ENCODE measurements at places on chromosomes 7 and 10.

- no peak for DNase-seq
Observed at GRCh38 chr10:16423599-16423998, 13.2 kb upstream of the PTER start.

DNA sequence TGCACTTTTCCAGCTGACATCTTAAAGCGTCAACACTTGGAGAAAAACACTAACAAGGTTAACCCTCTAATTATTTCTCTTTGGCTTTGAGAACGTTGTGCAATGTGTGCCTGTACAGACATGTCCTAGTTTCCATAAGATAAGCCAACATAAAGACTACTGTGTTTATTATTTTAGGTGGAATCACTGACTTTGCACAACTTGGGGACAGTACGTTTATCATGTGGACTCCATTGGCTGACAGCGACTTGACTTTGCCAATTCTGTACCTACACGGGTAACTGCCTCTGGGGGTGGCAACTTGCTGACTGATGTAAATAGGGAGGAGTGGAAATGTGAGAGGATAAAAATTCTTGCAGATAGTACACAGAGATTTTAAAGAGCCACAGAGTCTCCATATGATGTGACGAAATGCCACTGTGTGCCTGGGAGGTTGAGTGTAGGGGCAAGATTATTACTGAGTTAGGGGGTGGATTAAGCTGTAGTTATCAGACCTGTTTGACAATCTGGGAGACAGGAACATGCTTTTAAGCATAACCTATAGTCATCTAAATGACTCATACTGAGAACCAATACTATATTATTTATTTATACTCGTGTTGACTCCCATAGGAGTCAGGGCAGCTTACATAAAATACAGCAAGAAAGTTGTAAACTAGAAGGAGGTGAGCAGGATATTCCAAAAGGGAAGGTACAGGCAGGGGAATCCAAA is 21.0 kb downstream of the SLC13A4 start:
- no peak for DNase-seq

DNA sequence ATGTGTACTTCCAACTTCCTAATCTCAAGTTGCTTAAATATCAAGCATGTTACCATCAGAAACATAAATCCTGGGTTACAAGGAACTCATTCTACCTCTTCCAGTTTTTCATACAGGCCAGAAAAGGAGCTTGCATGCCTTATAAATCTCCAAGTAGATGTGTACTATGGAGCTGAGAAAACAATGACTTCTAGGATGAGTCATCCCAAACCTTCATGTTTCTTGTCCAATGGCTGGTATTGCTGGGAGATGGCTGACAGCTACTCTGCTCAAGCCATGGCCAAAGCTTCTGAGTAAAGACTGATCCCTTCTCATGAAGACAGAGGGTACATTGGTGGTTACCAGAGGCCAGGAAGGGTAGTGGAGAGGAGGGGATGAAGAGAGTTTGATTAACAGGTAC is 8.6 kb downstream of the RAPGEF5 start:
- DNase-seq: no peak

GRCh38 chr7:99393355-99394187 is 14.8 kb downstream of the PDAP1 start:
- DNase-seq: no peak

DNA sequence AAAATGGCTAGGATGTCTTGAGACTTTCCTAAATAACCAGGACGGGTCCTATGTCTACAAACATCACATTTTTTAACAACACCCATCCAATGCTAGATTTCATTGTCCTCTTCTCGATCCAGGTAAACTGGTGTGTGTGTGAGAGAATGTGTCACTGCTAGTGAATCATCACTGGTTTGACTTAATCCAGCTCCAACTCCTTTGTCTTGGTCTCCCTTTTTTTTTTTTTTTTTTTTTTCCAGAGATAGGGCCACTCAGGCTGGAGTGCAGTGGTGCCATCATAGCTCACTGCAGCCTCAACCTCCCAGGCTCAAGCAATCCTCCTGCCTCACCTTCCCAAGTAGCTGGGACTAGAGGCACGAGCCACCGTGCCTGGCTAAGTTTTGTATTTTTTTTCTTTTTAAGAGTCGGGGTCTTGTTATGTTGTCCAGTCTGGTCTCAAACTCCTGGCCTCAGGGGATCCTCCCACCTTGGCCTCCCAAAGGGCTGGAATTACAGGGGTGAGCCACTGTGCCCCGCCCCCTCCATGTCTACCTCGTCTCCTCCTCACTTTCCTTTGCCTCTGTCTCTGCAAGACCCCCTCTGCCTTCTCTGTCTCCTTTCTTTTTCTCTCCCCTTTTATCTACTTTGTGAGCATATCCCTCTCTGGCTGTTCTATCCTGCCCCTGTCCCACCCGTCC is 2.2 kb upstream of the UFSP1 start:
- no peak for DNase-seq

GRCh38 chr10:112375721-112376395 is 1.9 kb downstream of the ACSL5 start:
- DNase-seq: no peak

GRCh38 chr7:47875406-47875805 is 72.9 kb downstream of the PKD1L1 start:
- DNase-seq: no peak

DNA sequence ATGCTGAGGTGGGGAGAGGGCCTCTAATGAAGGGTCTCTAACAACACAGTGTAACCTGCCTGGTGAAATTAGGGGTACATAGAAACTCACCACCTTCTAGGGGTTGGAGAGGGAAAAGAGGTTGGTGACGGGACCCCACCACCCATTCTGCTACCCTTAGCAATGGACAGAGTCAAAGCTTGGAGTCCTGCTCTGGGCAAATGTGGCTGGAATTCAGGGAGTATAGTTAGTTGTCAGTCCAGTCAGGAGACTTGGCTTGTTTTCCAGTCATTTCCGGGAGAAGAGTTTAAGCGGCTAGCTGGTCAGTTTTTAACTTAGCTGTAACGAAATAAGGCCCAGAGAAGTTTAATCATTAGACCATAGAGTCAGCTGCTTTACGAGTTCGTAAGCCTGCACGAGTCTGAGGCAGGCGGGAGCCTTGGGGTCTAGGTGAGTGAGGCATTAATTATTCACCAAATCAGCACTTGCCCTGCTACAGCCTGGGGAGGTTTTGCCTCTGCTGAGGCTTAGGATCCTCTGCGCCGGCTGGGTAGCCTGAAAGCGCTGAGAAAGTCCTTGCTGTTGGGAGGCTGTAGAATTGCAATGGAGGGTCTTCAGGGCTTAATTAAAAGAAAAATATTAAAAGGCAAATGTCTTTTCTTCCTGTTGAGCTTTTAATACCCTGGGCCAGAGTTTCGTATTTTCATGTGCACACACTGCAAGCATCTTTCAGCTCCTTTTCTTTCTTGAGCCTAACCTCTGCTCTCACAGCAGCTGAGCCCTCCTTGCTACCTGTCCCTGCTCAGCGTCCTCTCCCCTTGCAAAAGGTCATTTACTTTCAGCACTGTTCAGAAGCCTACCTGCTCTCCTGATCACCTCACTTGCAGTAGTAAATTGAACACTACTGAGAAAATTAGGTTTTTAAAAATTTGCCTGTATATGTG is 1.5 kb upstream of the LAMB1 start:
- no peak for DNase-seq

GRCh38 chr7:85104432-85105205 is 82.2 kb downstream of the SEMA3D start:
- DNase-seq: no peak

GRCh38 chr10:13238271-13239077 is 4.3 kb upstream of the UCMA start:
- no peak for DNase-seq

DNA sequence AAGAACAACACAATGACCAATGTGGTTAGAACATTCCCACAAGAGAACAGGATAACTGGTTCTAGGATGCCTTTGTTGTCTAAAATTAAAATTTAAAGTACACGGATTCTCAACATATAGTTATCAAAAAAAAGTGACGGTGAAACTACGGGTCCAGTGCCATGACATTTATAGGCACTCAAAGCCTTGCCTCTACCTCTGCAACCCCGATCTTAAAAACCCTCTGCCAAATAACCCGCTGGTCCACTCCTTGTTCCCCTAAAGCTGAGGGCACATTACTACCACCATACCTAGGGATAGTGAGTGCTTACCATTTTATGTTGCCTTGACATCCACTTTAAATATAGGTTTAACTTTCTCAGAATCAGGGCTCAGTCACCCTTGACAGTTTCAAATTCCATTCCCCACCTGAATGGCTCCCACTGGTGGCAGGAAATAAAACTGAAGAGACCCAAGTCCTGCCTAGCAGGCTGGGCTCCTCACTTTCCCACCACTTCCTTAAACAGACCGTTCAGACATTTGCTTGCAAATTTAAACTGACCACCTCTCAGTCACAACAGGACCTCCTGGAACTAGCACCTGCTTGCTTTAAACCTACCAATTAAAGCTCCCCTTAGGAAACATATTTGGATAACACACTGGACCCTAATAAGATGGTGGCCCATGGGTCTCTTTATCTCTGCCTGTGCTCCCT is 169.9 kb upstream of the ASAH2 start:
- no peak for DNase-seq

DNA sequence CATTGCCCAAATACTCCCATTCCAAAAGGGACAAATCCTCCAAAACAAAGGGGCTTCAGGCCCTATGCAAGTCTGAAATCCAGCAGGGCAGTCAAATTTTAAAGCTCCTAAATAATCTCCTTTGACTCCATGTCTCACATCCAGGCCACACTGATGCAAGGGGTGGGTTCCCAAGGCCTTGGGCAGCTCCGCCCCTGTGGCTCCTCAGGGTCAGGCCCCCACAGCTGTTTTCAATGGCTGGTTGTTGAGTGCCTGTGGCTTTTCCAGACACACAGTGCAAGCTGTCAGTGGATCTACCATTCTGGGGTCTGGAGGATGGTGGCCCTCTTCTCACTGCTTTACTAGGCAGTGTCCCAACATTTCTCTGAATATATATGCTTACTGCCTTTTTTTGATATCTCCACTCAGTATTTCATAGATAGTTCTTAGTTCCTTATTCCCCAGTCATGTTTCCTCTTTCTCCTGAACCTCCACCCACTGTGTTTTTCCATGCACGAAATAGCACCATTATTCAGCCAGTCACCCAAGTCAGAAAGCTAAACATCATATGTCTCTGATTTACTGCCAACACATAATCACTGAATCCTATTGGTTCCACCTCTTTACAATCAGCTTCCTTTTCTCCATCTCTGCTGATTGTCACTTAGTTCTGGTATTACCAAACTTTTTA is 172.6 kb upstream of the CACNA2D1 start:
- no peak for DNase-seq

DNA sequence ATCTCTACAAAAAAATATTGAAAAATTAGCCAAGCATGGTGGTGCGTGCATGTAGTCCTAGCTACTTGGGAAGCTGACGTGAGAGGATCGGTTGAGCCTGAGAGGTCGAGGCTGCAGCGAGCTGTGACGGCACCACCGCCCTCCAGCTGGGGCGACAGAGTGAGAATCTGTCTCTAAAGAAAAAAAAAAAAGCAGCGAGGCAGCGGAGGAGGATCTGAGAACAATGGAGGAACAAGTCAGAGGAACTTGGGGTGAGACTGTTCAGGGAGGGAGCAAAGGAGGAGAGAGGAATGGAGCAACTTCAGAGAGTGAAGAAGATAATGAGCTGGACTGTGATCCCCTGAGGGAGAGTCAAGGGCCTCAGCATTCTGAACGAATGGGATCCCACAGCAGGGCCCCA is 85.4 kb downstream of the MKX start:
- DNase-seq: no peak

DNA sequence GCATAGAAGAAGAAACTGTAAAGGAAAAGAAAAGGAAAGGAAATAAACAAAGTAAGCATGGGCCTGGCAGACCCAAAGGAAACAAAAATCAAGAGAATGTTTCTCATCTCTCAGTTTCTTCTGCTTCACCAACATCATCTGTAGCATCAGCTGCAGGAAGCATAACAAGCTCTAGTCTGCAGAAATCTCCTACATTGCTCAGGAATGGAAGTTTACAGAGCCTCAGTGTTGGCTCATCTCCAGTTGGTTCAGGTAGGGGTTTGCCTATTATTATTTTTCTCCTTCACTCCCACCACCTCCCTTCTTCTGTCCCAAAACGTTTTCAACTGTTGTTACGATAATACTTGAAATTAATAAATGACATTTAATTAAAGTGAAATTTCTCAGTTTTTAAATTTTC is 139.6 kb downstream of the MLLT10 start:
- DNase-seq: no peak

GRCh38 chr7:32163141-32163806 is 93.1 kb upstream of the PDE1C start:
- no peak for DNase-seq

GRCh38 chr7:95871075-95871848 is 98.9 kb downstream of the DYNC1I1 start:
- DNase-seq: no peak

- DNase-seq: no peak
Observed at GRCh38 chr10:110563132-110563531, 4.4 kb upstream of the SMC3 start.

GRCh38 chr7:115009139-115009538 is 87.2 kb downstream of the MDFIC start:
- DNase-seq: no peak

DNA sequence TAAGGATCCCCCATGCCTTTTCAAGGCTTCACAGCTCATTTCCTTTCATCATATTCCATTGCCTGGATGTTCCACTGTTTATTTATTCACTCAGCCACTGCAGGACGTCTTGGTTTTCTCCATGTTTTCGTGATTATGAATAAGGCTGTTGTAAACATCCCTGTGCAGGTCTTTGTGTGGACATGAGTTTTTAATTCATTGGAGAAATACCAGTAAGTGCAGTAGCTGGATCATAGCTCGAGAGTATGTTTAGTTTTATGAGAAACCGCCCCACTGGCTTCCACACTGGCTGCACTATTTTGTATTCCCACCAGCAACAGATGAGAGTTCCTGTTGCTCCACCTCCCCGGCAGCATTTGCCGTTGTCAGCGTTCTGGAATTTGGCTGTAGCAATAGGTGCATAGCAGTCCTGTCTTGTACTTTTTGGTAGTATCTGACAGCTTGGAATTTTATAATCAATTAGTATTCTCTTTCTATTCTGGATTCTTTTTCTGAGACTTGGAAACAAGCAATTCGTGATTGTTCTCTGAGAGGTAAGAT is 269.9 kb upstream of the PITRM1 start:
- no peak for DNase-seq

DNA sequence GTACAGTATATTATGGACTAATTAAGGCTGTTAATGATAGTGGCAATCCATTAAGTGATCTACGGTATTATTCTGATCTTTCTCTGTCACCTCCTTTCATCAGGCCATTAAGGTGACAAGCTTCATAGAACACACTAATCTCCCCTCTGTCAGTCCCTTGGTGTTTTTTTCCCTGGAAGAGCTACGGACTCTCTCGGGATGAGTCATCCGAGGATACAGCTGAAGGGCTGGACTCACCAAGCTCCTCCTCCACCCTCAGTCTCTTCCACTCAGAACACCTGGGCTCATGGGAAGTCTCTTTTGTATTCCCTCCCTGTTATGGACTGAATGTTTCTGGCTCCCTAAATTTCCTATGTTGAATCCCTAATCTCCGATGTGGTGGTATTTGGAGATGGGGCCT is 69.8 kb upstream of the PLXNA4 start:
- no peak for DNase-seq

DNA sequence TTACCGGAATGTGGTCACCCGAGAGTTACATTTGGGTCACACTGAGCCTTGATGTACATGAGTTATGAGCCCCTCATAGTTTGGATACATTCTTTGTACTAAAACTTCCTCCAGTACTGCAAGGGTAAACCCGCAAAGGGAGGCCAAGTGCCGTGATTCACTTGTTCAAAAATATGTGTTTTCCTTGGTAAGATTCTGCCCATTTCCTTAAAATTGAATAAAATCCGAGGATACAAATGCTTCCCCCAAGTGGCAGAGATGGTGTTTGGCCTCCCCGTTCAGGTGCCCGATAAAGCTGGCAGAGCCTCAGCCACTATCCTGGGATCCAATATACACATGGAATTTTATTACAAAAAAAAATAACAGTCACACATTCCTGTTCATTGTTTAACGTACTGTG is 268.3 kb downstream of the DIP2C start:
- no peak for DNase-seq
